ENCODE measurements at places on chromosomes 6 and 20.

DNA sequence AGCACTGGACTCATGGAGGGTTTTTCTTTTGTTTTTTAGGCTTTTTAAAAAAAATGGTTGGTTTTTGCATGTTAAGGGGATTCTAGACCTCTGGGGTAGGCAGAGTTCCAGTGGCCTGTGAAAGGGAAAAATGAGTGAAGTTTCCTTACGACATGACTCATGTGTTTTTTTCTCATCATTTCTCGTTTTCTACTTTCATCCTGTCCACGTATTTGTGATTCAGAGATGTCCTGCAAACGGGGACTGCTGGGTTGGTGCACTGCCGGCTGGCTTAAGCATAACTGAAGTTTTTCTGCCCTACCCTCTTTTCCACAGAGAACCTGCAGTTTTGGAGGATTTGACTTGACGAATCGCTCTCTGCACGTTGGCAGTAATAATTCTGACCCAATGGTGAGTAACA, 182.3 kb downstream of the SASH1 start:
- DNase-seq, result no peak

DNA sequence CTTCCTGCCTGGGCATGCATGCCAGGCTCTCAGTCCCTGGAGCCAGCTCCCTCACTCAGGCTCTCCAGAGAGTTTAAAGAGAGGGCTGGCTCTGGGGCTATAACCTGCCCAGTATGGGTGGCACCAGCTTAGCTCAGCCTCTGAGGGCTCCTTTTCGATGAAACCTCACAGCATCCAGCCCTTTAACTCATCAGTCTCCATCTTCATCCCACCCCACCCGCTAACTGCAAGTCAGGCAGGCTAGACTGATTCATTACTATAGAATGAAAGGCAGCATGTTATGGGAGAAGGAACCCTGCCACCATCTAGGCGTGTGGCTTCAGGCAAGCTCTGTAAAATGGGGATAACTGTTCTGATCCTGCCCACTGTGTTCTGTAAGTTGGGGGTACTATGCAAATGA, 53.5 kb downstream of the RAB44 start:
- no peak for DNase-seq

GRCh38 chr6:33323623-33323948, 6.0 kb upstream of the ZBTB22 start:
- no peak for DNase-seq

DNA sequence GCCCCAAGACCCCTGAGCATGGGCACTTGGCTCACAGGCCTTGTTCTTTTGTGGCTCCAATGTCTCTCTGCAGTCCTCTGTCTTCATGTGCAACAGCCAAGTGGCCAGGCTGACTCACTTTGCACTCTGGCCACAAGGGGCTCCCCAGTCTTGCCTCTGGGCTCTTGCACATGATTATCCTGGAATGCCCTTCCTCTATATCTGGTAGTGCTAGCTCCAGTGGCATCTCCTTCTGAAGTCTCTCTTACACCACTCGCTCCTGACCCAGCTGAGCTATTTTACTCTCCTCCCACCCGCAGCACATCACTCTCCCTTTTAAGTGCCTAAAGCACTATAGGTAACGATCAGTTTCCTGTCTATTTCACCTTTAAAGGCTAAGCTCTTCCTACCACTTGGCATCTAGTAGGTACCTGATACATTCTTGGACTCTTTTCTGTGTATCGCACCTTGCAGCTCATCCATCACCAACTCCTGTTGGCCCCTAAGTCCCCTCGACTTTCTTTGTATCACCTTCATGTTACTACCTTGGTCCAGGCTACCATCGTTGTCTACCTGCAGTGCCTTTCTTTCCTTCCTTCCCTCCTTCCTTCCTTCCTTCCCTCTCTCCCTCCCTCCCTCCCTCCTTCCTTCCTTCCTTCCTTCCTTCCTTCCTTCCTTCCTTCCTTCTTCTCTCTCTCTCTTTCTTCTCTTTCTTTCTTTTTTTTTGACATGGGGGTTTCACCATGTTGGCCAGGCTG, 211.9 kb upstream of the RNF24 start:
- no peak for DNase-seq

DNA sequence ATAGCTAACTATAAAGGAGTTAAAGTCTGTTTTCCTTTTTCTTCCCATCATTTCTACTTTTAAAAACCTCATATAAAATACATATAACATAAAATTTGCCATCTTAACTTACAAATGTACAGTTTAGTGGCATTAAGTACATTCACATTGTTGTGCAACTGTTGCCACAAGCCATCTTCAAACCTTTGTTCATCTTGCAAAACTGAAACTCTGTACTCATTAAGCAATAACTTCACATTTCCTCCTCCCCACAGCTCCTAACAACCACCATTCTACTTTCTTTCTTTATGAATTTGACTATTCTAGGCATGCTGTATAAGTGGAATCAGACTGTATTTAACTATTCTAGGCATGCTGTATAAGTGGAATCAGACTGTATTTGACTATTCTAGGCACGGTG, 4.5 kb downstream of the CCDC170 start:
- DNase-seq, result no peak

- DNase-seq, result no peak
These were observed 224.8 kb downstream of the GRM1 start for GRCh38 chr6:146253691-146254090.

GRCh38 chr6:158244373-158244772, 67.9 kb upstream of the TULP4 start:
- DNase-seq, result no peak

GRCh38 chr20:44728801-44729443, 13.8 kb downstream of the CCN5 start:
- no peak for DNase-seq

GRCh38 chr6:17002123-17002522, 99.7 kb upstream of the STMND1 start:
- peak; percentile 57 for DNase-seq

- DNase-seq, result no peak
These were observed 138.0 kb downstream of the THBS2 start for GRCh38 chr6:169115632-169116031.

DNA sequence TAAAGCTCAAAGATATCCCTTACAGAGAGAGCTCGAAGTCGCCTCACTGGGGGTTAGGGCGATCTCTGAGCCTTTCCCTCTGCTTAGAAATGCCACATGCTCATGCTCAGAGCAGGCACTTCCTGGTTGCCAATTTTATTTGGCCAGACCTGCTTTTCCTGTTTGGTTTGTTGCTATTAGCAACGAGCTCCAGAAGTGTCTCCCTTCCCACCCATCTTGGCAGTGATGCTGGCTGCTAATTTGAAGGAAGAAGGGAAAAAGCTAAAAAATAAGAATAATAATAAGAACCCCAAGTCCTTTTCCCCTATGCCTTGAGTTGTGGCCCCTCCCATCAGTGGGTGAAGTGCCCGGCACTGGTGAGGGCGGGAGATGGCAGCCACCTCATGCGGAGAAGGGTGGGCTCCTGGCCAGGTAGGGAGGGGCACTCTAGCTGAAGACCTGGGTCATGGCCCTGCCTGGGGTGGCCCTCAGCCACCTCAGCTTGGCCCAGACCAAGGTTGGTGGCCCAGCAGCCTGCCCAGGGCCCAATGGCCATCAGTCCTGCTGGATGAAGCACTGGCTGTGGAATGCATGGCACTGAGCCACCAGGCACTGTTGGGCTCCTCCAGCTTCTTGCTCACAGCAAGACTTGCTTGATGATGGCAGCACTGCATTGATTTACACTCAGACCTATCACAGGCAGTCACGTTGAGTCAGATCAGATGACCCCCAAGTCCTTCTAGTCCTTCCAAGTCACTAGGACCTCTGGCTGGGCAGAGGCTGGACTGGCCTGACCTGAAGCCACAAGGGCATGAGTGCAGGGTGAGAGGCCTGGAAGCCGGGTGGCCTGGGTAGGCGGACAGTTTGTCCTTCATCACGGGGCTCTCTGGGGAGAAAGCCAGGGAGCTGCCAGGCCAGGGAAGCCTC, 79.0 kb downstream of the SYNJ2 start:
- peak; percentile 75 for DNase-seq

Data from left lobe of liver (tissue), 2 donors.